ENCODE measurements at places on chromosomes 7 and 10.

DNA sequence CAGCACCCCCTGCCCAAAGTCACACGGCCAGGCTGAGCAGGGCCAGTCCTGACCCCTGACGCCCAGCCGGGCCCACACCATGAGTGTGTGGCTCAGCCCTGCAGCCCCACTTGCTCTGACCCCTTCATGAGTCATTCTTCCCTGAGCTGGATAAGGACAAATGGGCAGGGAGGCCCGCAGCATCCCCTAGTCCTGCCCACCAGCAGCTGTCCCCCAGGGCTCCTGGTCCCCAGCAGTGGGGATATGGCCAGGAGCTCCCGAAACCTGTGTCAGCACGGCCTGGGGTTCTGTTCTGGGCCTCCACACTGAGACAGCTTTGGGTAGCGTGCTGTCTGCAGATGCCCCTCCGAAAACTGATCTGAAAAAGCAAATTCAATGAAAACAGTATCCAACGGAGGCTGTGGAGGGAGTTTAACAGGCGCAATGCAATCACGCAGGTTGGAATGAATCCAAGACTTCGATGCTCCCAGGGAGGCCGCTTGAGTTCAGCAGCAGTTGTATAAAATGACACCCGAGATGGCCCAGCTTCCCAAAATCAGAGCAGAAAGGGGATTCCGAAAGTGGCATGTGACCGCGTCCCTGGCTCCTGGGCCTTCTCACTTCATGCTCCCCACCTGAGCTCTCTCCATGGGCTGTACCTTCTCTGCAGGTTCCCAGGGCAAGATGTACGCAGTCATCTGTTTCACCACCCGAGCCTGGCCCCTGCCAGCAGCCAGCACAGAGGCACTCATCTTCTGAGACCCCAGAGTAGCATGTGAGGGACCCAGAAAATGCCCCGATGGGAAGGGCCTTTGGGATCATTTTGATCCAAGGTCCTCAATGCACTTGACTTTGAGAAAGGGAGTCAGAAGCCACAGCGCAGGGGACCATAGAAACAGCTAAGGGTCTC is 214.1 kb downstream of the USP6NL start:
- no peak for DNase-seq

GRCh38 chr10:71933651-71934050 is 30.5 kb upstream of the CHST3 start:
- DNase-seq, result no peak

DNA sequence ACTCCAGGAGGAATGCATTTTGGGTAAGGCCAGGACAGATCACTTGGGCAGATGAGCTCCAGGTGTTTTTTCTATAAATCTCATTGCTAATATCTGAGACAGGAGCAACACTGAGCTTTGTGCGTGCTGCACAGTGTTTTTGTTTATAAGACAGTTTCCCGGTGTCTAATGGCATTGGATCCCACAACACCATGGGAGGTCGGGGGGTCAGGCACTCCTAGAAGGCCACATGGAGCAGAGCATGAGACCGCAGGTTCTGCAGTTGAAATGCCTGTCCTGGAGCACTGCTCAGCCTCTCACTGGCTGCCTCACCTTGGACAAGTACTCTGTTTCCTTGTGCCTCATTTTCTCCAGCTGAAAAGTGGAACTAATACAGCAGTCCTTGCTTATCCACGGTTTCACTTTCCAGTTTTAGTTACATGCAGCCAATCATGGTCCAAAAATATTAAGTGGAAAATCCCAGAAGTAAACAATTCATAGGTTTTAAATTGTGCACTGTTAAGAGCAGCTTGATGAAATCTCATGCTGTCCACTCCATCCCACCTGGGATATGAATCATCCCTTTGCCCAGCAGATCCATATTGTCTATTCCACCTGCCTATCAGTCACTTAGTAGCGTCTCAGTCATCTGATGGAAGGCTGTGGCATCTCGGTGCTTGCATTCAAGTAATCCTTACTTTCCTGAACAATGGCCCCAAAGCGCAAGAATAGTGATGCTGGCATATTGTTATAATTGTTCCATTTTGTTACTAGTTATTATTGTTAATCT is 35.2 kb downstream of the ATXN7L1 start:
- DNase-seq, result no peak

GRCh38 chr7:131546583-131547141 is 9.8 kb downstream of the PODXL start:
- no peak for DNase-seq

GRCh38 chr7:4882169-4883032 is 1.1 kb downstream of the RADIL start:
- DNase-seq, result no peak

DNA sequence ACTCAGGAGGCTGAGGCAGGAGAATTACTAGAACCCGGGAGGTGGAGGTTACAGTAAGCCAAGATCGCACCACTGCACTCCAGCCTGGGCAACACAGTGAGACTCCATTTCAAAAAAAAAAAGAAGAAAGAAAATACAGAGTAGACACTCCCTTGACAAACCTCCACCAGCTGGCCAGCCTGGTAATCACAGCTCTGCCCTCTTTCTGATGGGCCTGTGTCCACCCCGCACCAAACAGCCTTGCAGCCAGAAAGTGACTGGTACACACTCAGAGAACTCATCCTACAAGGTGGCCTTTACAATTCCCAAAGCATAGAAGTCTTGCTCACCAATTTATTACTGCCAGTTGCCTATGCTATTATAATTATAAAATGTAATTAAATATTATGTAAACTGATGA is 66.6 kb downstream of the COBL start:
- DNase-seq, result no peak

DNA sequence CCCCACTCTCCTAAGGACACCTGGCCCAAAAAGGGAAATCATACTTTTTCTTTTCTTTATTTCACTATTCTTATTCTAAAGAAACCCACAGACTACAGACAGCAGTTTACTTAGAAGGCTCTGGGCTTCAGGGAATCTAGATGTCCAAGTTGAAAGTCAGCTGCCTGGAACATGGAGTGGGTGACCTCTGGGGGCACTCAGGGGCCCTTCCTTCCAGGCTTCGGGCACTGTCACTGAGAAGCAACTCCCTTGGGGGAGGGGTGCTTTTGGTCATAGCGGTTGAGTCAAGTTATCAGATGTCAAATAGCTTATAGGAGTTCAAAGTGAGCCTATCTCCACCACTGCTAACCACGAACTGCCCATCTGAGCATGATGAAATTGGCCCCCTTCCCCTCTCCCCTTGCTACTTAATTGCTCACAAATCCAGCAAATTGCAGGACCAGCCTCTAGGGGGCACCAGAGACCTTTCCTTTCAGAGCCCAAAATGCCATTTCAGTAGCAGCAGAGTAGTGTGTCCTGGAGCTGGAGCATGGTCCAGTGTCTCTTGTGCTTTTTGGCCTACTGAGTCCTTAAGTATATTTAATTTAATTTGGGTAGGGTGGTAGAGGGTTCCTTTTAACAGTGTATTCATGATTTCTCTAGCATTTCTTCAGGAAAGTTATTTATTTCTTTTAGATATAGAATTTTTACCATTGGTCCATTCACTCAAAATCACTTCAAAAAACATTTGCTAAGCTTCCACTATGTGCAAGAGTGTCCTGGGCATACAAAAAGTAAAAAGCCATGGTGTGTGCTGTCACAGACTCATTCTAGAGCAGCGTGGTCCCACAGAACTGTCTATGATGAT is 463.8 kb downstream of the KCNMA1 start:
- peak; percentile 65 for DNase-seq

- DNase-seq, result no peak
Measured at GRCh38 chr7:105934572-105935185, 28.4 kb upstream of the CDHR3 start.

GRCh38 chr10:3955955-3956617 is 171.1 kb upstream of the KLF6 start:
- no peak for DNase-seq

- DNase-seq, result no peak
Measured at GRCh38 chr7:25846722-25847121, 305.3 kb upstream of the NFE2L3 start.

- no peak for DNase-seq
Measured at GRCh38 chr10:33111488-33112051, 153.5 kb upstream of the ITGB1 start.

GRCh38 chr7:63931057-63931600 is 67.5 kb upstream of the ZNF722 start:
- no peak for DNase-seq

- no peak for DNase-seq
Measured at GRCh38 chr7:81299711-81300110, 380.9 kb upstream of the SEMA3C start.

- no peak for DNase-seq
Measured at GRCh38 chr10:538895-539294, 150.6 kb downstream of the DIP2C start.

DNA sequence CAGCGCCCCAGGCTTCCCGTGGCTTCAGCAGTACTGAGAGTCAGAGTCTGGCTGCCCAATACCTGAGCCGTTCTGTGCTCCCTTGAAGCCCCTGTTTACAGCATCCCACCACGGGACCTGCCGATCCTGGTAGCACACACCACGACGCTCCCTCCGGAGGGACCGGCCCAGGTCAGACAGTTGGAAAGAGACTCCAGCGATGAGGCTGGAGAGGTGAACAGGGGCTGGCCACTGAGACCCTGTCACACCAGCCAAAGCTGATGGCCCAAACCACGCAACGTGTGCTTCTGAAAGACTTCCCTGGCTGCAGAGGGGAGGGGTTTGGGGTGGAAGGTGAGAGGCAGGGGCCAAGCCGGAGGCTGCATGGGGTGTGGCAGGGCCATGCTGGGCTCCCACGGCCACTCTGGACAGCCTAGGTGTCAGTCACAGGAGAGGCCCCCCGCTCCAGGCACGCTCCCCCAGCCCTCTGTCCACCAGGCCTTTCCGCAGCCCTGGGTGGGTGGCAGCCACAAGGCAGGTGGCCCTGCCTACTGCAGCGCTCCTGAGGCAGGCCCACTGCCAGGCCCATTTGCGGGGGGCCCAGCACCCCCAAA is 140.2 kb upstream of the CHST15 start:
- no peak for DNase-seq

DNA sequence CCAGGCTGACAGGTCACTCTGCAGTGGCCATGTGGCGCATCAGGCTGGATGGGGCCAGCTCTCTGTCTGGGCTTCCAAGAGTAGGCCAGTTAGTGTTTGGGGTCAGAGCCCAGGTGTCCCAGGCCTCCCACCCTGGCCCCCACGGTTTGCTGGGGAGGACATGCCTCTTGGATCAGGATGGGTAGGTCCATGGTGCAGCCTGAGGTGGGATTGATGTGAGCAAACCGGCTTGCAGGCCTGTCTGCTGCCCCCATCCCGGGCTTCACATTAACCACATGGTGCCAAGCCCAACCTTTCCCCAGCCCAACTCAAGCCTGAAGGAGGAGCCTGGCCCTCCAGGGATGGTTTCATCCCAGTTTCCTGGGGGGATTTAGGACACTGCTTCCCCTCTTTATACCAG is 39.2 kb downstream of the LDB3 start:
- no peak for DNase-seq

- DNase-seq, result no peak
Measured at GRCh38 chr10:56943221-56943755, 582.2 kb upstream of the ZWINT start.

DNA sequence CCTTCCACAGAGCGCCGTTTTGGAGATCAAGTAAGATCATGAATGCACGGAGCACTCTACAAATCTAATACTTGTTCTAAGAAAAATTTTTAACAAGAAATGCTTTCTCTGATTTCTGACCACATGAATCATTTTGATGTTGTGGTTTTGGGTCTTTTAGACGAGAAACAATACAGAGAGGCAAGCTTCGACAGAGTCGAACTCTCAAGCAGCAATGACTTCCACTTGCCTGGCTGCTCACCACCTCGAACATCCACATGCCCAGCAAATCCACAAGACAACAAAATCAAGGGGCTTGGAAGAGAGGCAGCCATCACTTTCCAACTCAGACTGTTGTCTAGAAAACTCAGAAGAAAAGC is 69.4 kb upstream of the GSDME start:
- DNase-seq, result no peak

DNA sequence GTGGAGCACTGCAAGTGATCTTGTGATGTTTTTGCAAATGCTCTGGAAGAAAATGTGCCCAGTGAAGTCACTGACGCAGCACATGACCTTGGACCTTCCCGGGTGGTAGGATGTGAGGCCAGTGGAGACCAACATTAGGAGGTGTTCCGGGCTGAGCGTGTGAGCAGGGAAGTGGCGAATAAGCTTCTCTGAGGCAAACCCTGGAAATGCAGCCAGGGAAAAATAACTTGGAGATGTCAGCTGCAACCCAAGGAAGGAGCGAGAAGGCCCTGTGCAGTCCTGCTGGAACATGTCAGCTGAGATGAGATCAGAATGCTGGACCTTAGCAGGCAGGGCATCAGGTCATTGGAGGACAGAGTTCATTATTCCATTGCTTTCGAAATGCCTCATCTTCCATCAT is 18.6 kb upstream of the SDK1 start:
- DNase-seq, result no peak

Measured in activated gamma-delta T cell treated with anti-CD3 and anti-CD28 coated beads, Interleukin-2, amount 50 U/mL, for 16 hours (primary cell).